ENCODE measurements at places on chromosomes 4 and X.

GRCh38 chr4:26000274-26000950 is 86.4 kb downstream of the SMIM20 start:
- DNase-seq = no peak

DNA sequence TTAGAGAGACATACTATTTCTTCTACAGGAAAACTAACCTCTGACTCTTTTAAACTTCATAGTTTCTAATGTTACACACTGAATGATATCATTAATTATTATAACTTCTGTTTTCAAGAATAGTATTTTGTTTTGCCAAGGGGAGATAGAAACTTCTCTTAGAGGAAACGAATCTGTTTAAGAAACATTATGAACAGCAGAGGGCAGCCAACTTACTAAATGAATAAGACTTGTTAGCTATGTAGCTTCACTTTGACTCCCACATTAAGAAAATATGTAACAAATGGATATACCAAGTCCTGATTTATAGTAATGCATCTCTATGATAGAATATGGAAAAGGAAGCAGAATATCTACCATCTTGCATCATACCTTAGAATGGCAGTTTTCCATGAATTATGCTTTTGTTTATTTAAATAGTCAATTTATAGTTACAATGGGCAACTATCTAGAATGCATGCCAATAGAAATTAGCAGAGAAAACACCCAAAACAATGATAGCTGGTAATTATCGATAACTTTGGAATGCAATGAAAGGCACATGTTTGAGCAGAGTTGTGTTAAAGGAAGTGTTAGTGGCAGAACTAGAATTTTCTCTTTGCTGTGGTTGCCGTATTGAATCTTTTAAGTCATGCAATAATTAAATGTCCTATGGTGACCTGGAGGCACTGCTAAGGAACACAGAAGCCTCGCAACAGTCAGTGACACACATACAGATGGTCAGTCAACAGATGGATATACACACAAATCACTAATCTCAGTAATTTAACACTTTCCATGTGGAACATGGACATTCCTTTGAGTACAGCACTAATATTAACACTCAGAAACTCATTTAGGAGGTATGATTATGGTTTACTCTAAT is 105.7 kb upstream of the PDLIM3 start:
- no peak for DNase-seq

- DNase-seq = no peak
These were observed 4.5 kb downstream of the APLN start for GRCh38 chrX:129650183-129650689.

- DNase-seq = no peak
These were observed 349.5 kb upstream of the CPXCR1 start for GRCh38 chrX:88397551-88397950.

DNA sequence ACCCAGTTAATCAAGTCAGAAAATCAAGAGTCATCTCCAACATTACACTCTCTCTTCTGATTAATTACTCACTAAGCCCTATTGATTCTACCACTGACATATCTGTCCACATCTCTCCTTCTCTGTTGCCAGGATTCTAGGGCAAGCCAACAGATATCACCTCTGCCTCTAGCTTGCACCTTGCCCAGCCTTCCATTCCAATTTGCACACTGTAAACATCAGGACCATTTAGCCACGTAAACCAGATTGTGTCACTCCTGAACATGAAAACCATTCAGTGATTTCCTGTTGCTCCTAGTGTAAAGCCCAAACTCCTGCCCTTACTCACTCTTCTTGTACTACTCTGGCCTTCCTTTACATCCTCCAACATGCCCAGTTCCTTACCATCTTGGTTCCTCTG is 68.0 kb upstream of the PLS3 start:
- DNase-seq = no peak

- DNase-seq = no peak
These were observed 120.9 kb downstream of the CHIC2 start for GRCh38 chr4:53943345-53944085.

GRCh38 chr4:120056246-120056645 is 10.4 kb downstream of the MAD2L1 start:
- DNase-seq = no peak

DNA sequence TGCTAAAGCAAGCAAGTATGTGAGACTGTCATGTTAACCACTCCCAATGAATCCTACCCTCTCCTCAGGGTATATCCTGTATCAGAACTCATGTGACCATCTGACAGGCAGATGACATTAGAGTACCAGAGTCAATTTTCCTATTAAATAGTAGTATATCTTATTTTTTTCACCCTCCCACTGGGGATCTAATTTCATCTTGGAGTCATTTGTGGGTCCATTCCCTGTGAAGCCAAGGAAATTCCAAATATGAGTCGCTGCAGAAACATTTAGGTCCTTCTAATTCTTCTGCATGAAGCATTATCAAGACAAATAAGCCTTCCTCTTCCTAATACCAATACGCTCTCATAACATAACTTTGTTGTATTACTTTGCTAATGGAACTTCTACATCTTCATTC is 52.2 kb upstream of the BLTP1 start:
- DNase-seq = no peak

- DNase-seq = no peak
These were observed 300.9 kb upstream of the FAT4 start for GRCh38 chr4:125013891-125014290.

GRCh38 chr4:6453688-6453990 is 18.8 kb downstream of the PPP2R2C start:
- no peak for DNase-seq

GRCh38 chrX:130702867-130703707 is 199.9 kb downstream of the ENOX2 start:
- no peak for DNase-seq

DNA sequence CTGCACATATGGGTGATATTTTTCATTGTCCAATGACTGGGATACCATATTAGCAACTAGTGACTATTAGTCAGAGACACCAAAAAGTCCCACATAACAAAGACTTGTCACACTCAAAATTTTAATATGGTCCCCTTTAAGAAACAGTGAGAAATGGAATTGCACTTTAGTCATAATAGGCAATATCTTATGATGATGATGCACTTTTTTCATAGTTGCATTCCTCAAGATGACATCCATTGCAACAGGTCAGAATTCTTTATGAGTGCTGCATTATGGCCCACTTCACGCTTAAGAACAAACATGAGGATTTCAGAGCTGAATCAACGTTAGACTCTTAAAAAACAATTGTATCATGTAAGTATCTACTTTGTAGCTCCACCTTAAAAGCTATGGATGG is 608.4 kb upstream of the HTR2C start:
- DNase-seq = no peak

DNA sequence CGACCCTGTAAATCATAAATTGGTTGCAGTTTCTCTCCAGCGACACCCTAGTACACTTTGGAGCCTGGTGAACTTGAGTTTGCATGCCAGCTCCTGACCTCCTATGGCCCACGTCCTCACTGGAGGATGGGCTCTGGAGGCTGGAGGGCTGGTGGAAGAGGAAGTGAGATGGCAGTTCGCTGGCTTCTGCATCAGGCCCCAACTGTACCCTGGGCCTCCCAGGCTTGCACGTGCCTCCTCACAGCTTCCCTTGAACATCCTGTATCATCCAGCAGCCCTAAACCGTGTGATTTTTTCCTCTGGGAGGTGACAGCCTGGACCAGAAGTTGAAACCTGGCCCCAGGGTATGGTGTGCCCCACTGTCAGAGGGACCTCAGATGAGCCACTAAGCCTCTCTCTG is 78.5 kb downstream of the HTRA3 start:
- no peak for DNase-seq

DNA sequence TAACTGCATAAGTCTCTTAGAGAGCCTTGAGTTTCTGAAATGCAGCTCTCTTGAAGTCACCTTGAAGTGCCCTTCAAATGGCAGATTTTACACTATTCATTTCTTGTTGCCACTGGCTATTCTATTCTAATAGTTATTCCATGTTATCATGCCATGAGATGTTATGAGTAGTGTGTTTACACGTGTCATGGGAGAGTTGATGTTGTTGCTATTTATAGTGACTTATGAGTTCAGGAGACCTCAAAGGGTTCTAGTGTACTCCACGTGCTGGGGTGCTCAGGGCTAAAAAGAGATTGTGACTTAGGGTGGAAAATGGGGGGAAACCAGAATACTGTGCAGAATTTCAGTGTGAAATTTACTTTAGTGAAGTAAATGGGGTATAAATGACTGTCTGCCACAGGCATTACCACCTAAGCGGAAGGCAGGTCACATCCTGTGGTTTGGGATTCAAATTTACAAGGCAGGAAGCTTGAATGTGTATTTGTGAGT is 77.1 kb upstream of the SLC4A4 start:
- DNase-seq = no peak

GRCh38 chr4:4693258-4693657 is 151.4 kb upstream of the STX18 start:
- DNase-seq = no peak

DNA sequence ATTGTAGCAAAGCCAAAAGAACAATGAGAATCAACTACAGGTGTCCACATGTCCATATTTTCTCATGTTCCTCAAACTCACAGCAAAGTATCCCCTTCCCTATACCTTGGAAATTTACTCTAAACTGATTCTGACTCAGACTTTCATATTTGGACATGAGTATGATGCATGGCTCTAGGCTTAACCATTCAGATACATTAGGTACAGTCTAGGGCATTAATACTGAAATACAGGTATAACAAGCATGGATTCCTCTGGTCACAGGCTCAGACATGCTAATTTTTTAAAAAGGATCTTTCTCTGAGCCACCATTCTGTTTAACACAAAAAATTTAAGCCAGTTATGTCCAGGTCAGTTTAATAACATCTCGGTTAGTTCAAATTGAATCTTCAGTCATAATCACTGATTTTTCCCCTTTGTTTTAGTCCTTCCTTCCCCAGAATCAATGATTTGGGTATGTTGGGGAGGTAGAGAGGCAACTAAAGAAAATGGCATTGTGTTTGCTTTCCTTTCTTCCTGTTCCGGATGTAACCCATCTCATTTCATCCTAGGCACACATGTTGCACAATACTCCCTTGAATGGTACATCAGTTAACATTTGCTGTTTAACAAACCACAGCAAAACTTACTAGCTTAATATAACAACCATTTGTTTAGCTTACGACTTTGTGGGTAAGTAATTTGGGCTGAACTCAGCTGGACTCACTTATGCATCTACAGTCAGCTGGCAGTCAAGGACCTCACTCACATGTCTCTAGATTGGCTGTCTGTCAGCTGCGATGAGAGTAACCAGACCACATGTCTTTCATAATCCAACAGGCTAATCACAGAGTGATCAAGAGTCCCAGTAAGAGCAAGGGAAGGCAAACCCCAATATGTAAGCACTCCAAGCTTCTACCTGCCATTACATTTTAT is 75.3 kb upstream of the GRIA3 start:
- DNase-seq = no peak

DNA sequence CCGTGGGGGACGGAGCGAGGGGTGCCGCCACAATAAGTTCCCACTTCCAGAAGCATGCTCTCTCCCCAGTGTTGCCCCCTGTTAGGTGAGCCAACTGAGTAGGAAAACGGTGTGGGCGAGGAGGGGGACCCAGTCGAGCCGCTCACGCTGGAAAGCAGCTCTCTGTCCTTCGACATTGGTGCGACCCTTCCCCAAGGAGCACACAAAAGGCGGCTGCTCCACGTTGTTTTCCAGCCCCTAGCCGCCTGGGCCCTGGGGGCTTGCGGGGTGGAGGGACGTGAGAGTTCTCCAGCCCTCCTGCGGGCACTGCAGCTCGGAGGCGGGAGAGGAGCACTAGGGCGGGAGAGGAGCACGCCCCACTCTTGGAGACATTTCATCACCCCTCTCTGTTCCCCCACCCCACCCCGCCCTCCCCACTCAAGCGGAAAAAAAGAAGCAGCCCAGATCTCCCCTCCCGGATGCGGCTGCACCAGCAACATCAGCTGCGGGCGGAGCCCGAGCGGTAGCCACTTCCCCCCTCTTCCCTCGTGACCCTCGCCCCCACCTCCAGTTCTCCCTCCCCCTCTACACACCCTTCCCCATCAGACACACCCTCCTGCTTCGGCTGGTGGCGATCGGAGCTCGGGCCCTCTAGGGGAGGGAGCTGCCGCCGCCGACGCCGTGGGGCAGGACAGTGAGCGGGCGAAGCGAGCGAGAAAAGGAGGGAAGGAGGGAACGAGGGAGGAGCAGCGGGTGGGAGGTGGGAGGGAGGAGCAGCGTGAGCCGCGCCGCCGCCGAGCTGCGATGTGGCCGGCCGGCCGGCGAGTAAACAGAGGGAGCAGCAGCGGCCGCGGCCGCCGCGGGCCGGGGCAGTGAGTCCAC is at the start of gene DOCK11:
Gene DOCK11 (plus strand): TSS at position 755 of the 861 bp plus-strand sequence. CDS start 157 bp downstream, outside the sequence.
- peak; percentile 79 for DNase-seq

GRCh38 chr4:8266508-8266907 is 3.0 kb upstream of the HTRA3 start:
- DNase-seq = no peak

DNA sequence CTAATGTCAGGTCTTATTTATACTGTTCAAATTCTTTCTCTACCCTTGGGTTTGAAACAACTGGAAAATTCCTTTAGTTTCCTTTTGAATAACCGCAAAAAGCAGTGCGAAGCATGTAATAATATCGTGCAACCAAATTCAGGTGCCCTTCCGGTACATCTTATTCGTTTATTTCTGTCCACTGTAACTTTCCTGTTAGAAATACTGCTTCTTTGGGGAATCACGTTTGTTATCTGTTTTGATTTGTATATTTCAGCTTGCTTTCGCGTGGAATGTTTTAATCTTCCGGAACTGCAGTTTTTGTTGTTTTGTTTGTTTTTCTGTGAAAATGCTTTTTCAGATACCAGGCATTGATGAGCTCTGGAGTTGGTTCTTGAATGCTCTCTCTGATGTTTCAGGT is 85.7 kb upstream of the HPRT1 start:
- no peak for DNase-seq

Data from stimulated activated naive CD4-positive, alpha-beta T cell treated with Interleukin-2 at 50 U/mL for 16 hours (primary cell).